ENCODE measurements at places on chromosomes 12 and 14. TPM values are rescaled to one million over a fixed set of nuclear protein-coding genes. Genes with fewer than 3 reads are reported as not detected.

TAS2R10 gene
- total RNA-seq = 0.08 TPM

SUSD6 gene
- 6.9 TPM for total RNA-seq

FAM90A1 gene
- total RNA-seq = 0.21 TPM

OR4Q2 gene
- total RNA-seq = not detected

B3GNT4 gene
- total RNA-seq = 0.86 TPM

BCL2L2 gene
- total RNA-seq = 18.0 TPM

GDF3 gene
- not detected for total RNA-seq

ALG10 gene
- 7.4 TPM for total RNA-seq

FGD6 gene
- 13.6 TPM for total RNA-seq

CCDC198 gene
- 2.0 TPM for total RNA-seq

Data from A549 treated with Hydrocortisone at 1 μM for 4 hours (cell line).